ACHN (cell line): ENCODE measurements at places on chromosomes 7 and 10.

DNA sequence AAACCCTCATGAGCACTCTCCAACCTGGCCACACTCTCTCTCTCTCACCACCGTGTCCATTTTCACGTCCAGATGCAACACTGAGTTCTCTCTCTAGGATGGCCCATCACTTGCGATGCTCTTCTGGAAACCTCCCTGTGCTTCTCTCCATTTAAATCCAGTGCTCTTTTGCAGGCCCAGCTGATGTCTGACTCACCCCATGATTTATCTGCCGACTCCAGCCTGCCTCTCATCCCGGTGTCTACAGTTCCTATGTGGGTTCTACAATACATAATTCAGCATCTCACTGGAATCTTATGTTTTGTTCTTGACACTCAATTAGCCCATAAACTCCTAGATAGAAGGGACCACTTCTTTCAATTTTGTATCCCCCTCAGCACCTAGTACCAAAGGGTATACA is 5.0 kb downstream of the TPK1 start:
- DNase-seq, result peak; percentile 48

GRCh38 chr10:1153805-1154351 is 97.7 kb downstream of the WDR37 start:
- DNase-seq, result no peak

- no peak for DNase-seq
Observed at GRCh38 chr7:36244429-36244828, 91.4 kb downstream of the EEPD1 start.

DNA sequence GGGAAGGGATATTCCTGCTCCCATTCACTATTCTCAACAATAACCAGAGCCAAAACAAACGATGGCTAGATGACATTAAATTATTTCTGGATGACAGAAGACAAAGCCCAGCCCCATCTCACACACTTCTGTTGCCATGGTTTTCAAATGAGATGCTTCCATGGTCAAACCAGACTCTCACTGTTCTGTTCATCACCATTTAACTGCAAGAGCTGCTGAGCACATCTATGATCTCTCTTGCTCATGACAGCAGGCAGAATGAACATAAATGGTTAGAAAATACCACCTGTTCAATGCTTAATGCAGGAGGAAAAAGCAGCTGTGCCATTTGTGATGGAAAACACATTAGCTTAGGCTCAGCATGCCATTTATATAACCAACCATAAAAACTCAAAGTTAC is 758.6 kb upstream of the ZWINT start:
- no peak for DNase-seq

- DNase-seq, result no peak
Observed at GRCh38 chr10:121305066-121305465, 293.2 kb downstream of the FGFR2 start.
